ENCODE measurements at places on chromosomes 4 and X.

DNA sequence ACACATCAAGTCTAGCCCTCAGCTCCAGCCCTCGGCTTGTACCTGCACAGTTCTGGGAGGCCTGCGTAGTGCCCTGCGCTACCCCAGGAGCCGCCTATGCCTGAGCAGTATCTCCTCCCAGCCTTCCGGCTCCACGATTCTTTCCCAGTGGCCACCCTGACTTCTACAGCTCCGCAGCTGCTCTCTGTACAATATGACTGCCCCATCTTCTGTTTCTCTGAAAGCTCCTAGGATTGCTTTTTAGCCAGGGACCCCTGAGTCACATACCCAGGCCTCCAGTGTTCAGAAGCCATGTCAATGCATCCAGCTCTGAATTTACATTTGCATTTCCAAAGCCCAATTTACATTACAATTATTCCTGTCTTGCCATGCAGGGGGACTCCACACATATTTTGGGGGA lies 135.5 kb downstream of the PJA1 start:
- DNase-seq = no peak

GRCh38 chr4:74097631-74098426 lies 1.2 kb downstream of the CXCL2 start:
- no peak for DNase-seq

GRCh38 chrX:107674480-107675364 lies 46.4 kb downstream of the PRPS1 start:
- no peak for DNase-seq

- no peak for DNase-seq
These were observed 11.8 kb upstream of the HSD17B10 start for GRCh38 chrX:53445977-53446376.

- DNase-seq = no peak
These were observed 7.9 kb upstream of the FAM13A start for GRCh38 chr4:89064848-89065247.

- no peak for DNase-seq
These were observed 25.6 kb downstream of the ARSJ start for GRCh38 chr4:113953888-113954287.
